ENCODE measurements at places on chromosomes 13 and 19.

DNA sequence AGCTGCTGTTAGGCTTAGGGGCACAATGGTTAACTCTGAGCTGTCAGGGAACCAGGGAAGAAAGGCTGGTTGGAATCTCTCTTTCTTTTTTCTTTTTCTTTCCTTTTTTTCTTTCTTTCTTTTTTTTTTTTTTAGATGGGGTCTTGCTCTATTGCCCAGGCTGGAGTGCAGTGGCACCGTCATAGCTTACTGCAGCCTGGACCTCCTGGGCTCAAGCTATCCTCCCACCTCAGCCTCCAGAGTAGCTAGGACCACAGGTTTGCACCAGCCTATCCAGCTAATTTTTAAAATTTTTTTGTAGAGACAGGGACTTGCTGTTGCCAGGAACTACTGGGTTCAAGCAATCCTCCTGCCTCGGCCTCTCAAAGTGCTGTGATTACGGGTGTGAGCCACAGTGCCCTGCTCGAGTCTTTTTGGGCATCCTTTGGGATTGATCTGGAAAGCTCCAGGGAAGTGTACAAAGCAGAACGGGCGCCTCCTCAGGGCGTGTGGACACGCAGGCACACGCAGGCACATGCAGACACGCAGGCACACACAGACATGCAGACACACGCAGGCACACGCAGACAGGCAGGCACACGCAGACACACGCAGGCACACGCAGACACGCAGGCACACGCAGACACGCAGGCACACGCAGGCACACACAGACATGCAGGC is 99.2 kb downstream of the GADD45B start:
- peaks cover 24% of the 10 kb centered on the region for H3K4me1 ChIP-seq
- no peak for DNase-seq
- H3K36me3 ChIP-seq: peaks cover 8% of the 10 kb centered on the region
- H3K27ac ChIP-seq: no peak overlapping the region

DNA sequence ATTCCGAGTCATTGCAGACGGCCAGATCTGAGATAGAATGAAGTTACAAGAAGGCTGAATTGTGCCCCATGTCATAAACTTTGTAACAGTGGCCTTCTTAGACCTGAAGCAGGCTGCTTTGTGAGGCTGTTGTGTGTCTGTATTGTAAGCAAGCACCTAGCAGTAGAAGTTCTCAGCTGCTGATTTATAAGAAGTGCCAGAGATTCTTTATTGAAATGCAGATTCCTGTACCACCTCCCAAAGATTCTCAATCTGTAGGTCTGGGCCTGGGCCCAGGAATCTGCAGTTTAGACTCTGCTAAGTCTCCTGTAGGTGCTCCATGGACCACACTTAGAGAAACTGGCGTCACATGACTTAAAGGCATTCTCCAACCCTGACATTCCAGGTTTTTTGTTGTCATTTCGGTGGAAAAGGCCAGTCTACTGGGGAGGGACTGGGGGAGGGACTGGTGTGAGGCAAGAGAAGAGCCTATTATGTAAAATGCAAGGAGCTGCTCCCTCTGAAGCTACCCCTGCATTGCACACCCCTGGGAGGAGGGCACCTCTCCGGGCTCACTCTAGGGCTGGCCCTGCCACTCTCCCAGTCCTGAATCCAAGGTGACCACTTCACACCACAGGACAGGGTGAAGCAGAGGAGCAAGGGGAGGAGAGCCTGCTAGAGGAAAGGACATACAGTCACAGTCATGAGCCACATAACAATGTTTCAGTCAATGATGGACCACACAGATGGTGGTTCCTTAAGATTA is 769 bp upstream of the TMEM272 start:
- peaks cover 10% of the 10 kb centered on the region for H3K4me1 ChIP-seq
- H3K27me3 ChIP-seq: no peaks in the 10 kb centered on the region
- H3K4me3 ChIP-seq: peak overlapping the region; percentile 46
- H3K36me3 ChIP-seq: no peaks in the 10 kb centered on the region
- DNase-seq: no peak

GRCh38 chr19:1307320-1307719 is 21.6 kb downstream of the EFNA2 start:
- no peak overlapping the region for H3K27ac ChIP-seq
- H3K36me3 ChIP-seq: no peaks in the 10 kb centered on the region

- no peaks in the 10 kb centered on the region for H3K36me3 ChIP-seq
- H3K4me3 ChIP-seq: no peak overlapping the region
- peaks cover 4% of the 10 kb centered on the region for H3K27me3 ChIP-seq
- H3K4me1 ChIP-seq: no peaks in the 10 kb centered on the region
These were observed 87.8 kb downstream of the ANKRD10 start for GRCh38 chr13:110826861-110827672.

DNA sequence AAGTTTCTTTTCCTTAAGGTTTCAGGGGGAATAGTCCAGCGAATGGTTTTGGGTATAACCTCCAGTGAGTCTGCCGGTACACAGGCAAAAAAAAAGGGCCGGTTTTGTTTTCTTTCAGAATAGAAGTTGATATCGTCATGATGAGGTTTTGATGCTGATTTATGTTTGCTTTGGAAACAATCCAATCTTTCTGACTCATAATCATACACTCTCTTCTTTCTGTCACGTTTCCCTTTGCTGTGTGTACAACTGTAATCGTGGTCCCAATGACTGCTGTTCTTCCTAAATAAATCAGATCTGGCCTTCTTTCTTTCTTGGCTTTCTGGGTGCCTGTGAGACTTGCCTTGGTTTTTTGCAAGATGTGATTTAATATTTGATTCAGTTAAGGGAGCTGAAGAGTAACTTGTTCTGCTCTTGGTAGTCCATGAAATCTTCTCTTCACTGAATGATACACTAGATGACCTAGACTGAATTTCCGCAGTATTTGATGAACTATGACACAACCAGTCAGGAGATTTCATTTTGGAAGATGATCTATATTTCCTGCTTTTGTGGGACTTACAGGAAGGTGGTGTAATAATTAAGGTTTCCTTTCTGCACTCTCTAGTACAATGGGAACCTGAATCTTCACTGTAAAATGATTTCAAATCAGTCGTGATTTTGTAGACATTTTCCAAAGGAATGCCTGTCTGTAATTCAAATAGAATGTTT is 34.9 kb upstream of the METTL21C start:
- no peak overlapping the region for H3K4me3 ChIP-seq
- no peaks in the 10 kb centered on the region for H3K36me3 ChIP-seq
- H3K4me1 ChIP-seq: no peaks in the 10 kb centered on the region
- H3K27ac ChIP-seq: no peak overlapping the region

DNA sequence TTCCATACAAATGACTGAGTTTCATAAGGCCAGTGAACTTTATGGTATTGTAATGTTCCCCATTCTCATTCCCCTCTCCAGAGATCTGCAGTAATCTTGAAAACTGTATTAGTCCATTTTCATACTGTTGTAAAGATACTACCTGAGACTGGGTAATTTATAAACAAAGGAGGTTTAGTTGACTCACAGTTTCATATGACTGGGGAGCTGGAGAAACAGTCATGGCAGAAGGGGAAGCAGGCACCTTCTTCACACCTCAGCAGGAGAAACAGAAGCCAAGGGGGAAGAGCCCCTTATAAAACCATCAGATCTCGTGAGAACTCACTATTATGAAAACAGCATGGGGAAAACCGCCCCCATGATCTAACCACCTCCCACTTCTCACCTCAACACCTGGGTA is 318.7 kb upstream of the KLF12 start:
- no peaks in the 10 kb centered on the region for H3K4me1 ChIP-seq
- no peaks in the 10 kb centered on the region for H3K36me3 ChIP-seq

GRCh38 chr19:29422486-29423085 is 103.2 kb upstream of the VSTM2B start:
- no peaks in the 10 kb centered on the region for H3K36me3 ChIP-seq
- H3K4me3 ChIP-seq: no peak overlapping the region
- H3K4me1 ChIP-seq: no peaks in the 10 kb centered on the region
